SK-N-SH (cell line): ENCODE measurements at places on chromosomes 4 and X. TPM values are rescaled to one million over a fixed set of nuclear protein-coding genes. Genes with fewer than 3 reads are reported as not detected.

- no peak for DNase-seq
Observed at GRCh38 chr4:19880206-19880605, 371.5 kb upstream of the SLIT2 start.

DNA sequence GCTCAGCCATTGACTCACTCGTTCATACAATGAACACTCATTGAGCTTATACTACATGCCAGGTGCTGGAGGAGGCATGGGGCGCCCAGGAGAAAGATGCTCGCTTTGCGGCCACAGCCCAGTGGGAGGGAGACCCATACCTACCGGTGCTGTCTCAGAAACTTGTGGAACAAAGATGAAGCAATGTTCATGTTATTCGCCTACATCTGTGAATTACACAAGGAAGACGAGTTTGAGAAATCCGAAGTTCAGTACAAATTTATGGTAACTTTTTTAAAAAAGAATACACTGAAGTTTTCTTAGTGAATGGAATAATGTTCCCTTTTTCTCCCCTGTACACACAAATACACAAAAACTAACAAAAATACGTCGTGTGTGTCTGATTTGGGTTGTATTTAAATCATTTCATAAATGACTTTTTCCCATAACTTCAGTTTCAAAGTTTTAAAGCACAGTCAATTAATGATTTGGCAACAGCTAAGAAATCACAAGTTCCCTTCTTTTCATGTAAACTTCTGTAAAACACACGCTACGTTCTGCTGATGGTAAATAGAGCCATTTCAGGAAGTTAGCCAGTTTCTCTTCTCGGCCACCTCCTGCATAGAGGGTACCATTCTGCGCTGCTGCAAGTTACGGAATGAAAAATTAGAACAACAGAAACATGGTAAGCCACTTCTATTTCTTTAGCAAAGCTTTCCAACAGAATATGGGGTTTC, at the start of gene TLR8:
TSS of gene TLR8 (plus strand) at position 575 of the 716 bp plus-strand sequence. CDS start at position 662, 87 bp downstream.
- DNase-seq: no peak

- no peak for DNase-seq
Observed at GRCh38 chrX:42375086-42375485, 402.9 kb downstream of the PPP1R2C start.

GRCh38 chr4:168515222-168516011, 18.6 kb downstream of the PALLD start:
- no peak for DNase-seq

The ODAPH gene
- 0.03 and 0.19 TPM in 2 replicates for polyA plus RNA-seq

The MAGEA11 gene
- 0.03 and 0.06 TPM in 2 replicates for polyA plus RNA-seq

The IDH3G gene
- polyA plus RNA-seq: 78.0 and 107 TPM in 2 replicates

The HDX gene
- polyA plus RNA-seq: 1.2 and 1.6 TPM in 2 replicates

The AMTN gene
- polyA plus RNA-seq: not detected in 2 replicates
